ENCODE measurements at places on chromosomes 3 and 15.

DNA sequence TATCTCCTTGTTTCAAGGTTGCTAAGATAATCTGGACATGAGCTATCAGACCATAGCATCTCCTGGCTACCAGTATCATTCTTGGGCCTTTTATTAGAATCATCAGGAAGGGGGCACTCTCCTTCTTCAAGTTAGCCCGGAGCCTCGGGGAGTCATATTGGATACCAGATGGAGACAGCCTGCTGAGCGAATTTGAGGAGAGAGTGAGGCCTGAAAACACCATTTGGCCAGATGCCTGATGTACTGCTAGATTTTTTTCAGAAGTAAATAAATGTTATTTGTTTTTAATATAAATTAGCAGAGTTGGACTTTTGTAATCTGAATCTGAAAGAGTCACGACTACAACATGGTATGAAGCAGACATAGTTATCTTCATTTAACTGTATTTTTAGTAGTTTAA, 848.6 kb downstream of the IGSF11 start:
- DNase-seq = no peak

- DNase-seq = no peak
These were observed 36.0 kb downstream of the THBS1 start for GRCh38 chr15:39616731-39617455.

DNA sequence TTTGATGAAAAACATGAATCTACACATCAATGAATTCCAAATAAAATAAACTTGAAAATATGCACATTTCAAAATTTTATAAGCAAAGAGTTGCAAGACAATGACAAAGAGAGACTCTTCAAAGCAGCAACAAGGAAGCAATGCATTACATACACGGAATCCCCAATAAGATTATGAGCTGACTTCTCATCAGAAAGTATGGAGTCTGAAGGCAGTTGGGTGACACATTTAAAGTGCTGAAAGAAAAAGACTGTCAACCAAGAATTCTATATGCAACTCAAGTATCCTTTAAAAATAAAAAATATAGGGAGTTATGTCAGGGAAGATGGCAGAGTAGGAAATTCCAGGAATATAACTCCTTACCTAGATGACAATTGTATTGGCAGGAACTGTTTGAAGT, 46.5 kb upstream of the PRSS50 start:
- no peak for DNase-seq

GRCh38 chr15:43105077-43105736, 631 bp downstream of the UBR1 start:
- DNase-seq = peak; percentile 24

DNA sequence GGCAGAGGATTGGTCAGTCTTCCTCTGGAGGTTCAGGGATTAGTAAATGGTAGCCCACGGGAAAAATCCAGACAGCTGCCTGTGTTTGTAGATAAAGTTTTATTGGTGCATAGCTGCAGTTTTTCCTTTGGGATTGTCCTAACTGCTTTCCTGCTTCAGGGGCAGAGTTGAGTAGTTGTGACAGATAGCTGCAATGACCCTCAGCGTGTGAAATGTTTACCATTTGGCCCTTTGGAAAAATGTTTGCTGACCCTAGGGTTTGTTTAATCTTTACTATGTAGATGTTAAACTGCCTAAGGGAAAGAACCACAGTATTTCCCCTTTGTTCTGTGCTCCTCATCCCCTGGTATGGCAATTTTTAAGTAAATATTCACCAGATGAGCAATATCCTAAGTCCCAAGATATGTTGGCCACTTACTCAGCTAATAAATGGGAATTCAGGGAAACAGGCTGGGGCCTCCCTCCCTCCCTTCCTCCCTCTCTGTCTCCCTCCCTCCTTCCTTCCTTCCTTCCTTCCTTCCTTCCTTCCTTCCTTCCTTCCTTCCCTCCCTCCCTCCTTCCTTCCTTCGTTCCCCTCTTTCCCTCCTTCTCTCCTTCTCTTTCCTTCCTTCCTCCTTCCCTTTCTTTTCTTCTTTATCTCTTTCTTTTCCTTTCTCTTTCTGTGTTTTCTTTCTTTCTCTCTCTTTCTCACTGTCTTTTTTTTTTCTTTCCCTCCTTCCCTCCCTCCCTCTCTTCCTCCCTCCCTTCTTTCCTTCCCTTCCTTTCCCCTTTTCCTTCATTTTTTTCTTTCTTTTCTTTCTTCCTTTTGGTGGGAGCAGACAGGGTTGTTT, 234.6 kb upstream of the BHLHE40 start:
- DNase-seq = no peak

DNA sequence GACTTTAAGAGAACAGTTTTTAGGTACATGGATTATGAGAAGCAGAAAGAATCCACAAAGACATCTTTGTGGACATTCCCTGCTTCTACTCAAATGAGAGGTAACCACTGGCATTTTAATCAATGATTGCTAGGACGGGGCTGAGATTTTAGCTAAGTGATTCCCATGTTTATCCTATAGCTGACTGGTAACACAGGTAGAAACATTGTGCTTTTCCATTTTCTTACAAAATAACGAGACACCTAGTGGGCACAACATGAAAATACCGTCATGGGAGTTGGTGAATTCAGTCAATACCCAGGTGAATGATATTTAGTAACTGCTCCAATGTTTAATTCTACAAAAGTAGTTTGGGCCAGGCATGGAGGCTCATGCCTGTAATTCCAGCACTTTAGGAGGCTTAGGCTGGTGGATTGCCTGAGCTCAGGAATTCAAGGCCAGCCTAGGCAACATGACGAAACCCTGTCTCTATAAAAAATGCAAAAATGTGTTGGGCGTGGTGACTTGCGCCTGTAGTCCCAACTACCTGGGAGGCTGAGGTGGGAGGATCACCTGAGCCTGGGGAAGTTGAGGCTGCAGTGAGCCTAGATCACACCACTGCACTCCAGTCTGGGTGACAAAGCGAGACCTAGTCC, 37.2 kb upstream of the DENND4A start:
- peak; percentile 63 for DNase-seq

- DNase-seq = no peak
These were observed 3.9 kb downstream of the MST1R start for GRCh38 chr3:49899815-49900214.

- DNase-seq = no peak
These were observed 8.3 kb downstream of the EIF2AK4 start for GRCh38 chr15:39942101-39942752.

- DNase-seq = no peak
These were observed 60.5 kb downstream of the CLDN1 start for GRCh38 chr3:190261740-190262139.

DNA sequence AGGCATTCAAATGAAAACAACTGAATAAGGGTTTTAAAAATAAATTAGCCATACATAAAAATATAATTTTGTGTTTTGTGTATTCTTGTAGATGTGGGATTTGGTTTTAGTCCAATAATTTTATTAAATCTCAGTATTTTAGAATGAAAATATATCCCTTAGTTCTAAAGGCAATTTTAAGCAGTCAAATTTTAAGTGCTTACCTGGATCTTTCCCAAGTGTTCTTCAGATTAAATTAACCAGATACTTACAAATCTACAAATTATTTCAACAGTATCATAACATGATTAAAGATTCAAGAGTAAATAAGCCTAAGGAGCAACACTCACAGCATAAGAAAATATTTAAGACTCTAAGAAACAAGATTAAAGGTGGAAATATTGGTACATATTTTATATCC, 275.0 kb upstream of the RBMS3 start:
- no peak for DNase-seq

DNA sequence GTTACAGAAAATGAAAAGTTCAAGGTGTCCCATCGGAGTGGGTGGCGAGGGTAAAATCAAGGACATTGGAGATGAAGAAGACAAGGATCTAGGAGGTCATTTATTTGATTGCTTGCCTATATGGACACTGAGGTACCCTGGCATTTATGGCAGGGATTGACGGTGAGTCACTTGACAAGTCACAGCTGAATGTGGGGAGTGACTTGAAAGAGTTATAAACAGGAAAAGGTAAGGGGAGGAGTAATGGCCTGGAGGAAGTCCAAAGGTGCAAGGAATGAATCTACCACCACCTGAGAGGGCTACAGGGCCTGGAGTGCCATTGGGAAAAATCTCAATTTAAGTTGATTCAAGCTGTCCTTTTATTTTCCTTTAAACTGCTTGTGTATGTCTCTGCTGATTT, 11.8 kb upstream of the SGO1 start:
- no peak for DNase-seq

GRCh38 chr3:171676601-171677175, 133.6 kb downstream of the PLD1 start:
- no peak for DNase-seq

- no peak for DNase-seq
These were observed at the start of gene PLA1A for GRCh38 chr3:119597548-119598288. TSS of gene PLA1A (plus strand) at chr3:119597885. CDS start at chr3:119597914, 29 bp downstream.

DNA sequence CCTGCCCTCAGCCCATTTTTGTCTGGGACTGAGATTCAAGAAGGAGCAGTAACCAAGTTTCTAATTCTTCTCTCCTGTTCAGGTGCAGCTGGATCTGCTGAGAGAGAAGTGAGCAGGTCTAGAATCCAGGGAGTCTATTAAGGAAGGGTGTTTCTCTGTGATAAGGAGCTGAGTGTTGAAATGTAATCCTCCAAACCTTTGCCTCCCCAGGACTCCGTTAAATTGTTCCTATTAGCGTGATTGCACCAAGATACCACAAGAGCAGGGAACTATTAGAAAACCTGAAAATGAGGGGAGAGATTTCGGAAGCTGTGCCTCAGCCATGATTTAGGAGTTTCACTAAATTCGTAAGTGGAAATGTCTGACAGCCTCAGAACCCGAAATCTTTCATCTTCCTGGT, 192.6 kb downstream of the EBLN2 start:
- DNase-seq = no peak

DNA sequence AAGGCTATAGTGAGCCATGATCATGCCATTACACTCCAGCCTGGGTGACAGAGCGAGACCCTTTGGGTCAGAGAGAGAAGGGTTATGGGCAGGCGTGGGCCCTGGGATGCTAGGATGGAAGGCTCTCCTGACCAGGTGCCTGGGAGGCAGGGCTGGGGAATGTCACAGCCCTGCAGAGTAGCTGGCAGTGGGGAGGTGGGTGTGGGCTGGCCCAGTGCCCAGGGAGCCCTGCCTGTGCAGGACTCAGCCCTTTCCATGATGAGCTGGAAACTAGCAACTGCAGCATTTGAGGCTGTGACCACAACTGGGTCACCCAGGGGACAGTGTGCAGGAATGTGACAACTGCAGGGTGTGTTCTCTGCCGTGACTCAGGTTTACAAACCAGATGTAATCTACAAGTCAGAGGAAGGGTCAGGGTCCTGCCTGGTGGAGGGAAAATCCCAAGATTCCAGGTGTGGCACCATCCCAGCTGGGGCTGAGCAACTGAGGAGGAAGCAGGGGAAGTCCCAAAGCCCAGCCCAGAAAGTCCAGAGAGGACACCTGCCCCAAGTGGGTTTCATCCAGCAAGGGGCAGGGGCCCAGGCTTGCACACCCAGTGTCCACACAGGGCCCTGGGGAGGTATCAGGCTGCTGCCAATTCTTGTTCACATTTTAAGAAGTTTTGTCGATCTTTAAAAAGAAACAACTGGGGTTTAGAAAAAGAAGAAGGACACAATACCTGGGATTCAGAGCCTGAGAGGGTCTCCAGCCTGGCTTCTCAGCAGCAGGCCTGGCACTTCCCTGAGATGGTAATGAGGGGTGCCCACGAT, 45.5 kb downstream of the SLC28A1 start:
- DNase-seq = no peak

- no peak for DNase-seq
These were observed 327.3 kb upstream of the GBE1 start for GRCh38 chr3:82088749-82089148.

DNA sequence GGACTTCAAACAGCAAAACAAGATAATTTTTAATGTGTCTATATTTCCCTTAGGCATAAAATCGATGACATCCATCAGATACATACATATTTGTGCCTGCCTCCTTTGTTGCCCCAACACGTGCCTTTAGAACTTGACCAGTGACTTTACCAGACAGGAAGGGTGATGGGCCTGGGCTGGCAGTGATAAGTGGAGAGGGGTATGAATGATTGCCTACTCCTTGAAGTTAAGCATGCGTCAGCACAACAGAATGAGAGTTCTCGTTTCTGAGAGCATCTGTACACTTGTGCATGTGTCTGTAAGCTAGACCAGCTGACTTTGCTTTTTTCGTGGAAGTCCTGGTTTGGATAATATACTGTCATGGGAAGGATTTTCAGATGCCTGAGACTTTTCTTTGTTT, 54.9 kb upstream of the COL6A6 start:
- no peak for DNase-seq

DNA sequence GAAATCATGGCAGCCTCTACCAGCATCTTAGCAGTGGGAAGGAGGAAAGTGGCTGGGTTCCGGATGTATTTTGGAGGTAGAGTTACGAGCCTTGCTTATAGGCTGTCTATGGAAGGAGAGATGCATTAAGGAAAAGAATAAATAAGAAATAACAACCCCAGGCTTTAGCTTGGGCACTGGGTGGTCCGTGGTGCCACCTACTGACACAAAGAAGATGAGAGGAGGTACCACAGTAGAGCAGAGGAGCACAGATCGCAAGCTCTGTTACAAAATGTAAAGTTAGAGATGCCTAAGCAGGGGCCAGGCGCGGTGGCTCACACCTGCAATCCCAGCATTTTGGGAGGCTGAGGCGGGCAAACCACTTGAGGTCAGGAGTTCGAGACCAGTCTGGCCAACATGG, 74.8 kb downstream of the TMEM39A start:
- DNase-seq = no peak

DNA sequence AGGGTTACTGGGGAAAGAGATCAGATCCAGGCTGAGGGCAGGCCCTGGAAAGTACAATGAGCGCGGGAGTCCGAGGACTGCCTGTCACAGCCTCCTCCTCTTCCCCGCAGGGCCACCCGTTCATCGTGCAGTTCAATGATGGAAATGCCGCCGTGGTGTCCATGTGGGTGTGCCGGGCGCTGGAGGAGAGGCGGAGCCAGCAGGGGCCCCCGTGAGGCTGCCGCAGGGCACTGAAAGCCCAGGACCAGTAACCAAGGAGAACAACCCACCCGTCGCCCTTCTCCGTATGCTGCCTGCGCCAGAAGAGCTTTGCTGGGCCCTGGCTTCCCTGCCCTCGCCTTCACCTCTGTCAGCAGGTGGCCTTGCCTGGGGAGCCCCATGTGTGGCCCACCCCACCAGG, 18.8 kb upstream of the SKOR1 start:
- DNase-seq = no peak

DNA sequence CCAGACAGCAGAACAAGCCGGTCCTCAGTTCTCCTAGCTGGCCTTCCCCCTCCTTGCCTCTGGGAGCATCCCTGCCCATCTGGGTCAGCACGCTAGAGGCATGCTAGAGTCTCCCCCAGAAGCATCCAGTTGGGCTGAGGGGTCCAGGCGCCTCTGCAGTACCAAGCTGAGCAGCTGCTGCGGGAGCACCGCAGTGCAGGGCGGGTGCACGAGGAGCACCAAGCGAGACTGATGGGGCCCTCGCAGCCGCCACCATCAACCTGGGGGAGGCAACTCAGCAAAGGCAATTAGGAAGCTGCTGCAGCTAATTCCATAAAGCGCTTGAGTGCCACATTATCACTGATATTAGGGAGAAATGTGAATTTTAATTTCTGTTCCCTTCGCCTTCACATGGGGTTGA, 12.4 kb downstream of the CACNA2D3 start:
- DNase-seq = no peak

- no peak for DNase-seq
These were observed 10.0 kb downstream of the CADM2 start for GRCh38 chr3:84968701-84969235.

- no peak for DNase-seq
These were observed 65.4 kb downstream of the SSR3 start for GRCh38 chr3:156489462-156489911.

- no peak for DNase-seq
These were observed 136.0 kb upstream of the CFAP20DC start for GRCh38 chr3:59185591-59186369.
